ENCODE measurements at places on chromosomes 1 and 21. TPM values are rescaled to one million over a fixed set of nuclear protein-coding genes. Genes with fewer than 3 reads are reported as not detected.

DNA sequence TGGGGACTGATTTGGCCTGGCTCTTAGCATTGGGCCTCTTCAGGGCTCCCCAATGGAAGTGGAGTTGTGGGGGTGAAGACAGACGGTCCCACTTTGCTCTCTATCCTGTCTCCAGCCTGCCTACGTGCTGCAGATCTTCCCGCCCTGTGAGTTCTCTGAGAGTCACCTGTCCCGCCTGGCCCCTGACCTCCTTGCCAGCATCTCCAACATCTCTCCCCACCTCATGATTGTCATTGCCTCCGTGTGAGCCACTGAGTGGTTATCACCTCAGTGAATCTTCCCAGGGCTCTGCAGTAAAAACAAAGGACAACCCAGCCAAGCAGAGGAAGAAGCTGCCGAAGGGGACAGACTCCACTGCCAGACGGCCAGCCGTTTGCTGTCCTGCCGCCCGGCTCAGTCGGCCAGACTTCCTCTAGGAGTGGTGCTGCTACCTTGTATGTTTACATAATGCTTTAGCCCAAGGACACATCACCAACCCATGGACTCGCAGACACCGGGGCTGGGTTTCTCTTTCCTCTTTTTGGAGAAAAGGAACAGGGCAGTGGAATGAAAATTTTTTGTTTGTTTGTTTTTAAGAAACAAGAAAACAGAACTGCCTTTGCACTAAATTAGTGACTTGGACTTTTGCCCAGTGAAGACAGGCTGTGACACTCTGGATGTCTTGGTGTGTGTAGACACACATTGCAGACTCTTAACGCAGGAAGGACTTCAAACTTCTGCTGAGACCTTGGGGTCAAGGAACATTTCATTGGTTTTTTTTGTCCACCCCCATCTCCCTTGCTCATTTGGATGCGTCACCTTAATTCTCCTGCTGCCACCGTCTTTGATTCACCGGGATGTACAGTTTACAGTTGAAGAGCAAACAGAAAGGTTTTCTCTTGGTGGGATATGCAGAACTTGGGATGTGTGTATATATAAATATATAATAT is 36.5 kb downstream of the ZBTB17 start:
- H3K36me3 ChIP-seq = no peaks in the 10 kb centered on the region
- no peak overlapping the region for H3K27ac ChIP-seq
- no peak for DNase-seq
- no peaks in the 10 kb centered on the region for H3K4me1 ChIP-seq
- H3K4me3 ChIP-seq = no peak overlapping the region

GRCh38 chr1:185137896-185138545 is 18.7 kb downstream of the TRMT1L start:
- no peak overlapping the region for H3K4me3 ChIP-seq
- no peak for DNase-seq
- H3K36me3 ChIP-seq = peaks cover 12% of the 10 kb centered on the region
- H3K27me3 ChIP-seq = no peaks in the 10 kb centered on the region
- no peak overlapping the region for H3K27ac ChIP-seq
- no peaks in the 10 kb centered on the region for H3K4me1 ChIP-seq

DNA sequence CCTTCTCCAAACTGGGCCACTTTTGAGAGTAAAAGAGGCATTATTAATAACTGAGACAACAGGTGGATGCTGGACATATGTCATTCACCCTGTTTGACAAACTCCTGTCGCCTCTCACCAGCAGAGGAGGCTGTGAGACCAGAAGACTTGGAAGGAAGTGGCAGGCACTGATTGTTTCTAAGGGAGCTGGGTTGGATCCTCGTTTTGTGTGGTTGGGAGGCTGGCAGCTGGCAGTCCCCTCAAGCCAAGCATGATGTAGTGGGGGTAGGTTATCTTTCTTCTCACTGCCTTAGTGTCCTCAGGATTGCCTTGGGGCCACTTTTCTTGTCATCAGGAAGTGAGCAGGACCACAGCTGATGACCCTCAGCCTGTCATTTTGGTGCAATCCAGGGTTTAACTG is 86.5 kb upstream of the KCNJ15 start:
- H3K4me3 ChIP-seq = no peak overlapping the region
- peaks cover 7% of the 10 kb centered on the region for H3K27me3 ChIP-seq
- DNase-seq = no peak
- H3K27ac ChIP-seq = no peak overlapping the region
- no peaks in the 10 kb centered on the region for H3K4me1 ChIP-seq

TSSK3 gene
- 3.9 TPM for total RNA-seq

DNA sequence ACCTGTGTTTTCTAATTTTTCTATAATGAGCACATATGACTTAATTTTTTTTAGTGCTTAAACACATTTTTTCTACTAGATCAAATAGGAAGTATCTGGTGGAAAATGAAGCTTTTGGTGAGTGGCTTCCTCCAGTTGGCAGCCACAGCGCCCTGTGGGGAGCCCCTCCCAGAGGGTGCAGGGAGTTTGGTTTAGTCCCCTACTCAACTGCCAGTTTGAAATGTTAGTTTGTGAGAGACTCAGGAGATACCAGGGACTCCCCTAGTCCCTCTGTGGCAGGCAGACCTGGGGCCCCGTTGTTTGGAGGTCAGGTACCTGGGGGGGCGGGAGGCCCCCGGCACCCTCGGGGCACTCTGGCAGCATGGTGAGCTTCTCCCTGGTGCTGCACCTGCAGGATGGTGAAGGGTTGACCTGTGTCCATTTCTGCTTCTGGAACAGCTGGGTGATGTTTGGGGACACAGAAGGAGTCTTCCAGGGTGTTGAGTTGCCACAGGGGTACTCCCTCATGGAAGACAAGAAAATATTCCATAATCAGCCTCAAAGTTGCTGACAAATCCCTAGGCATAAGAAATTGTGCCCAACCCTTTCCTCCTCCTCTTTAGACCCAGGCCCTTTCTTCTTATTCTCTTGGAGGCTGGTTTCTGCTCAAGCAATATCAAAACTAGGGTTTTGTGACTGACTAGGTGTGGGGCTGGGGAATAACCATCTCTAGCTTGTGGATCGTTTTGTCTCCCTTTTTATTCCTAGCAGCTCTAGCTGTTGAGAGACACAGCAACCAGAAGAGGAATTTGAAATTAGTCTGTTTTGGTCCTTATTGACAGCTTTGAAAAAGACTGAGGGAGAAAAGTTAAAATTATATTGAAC is 91.6 kb downstream of the ABCA4 start:
- H3K27me3 ChIP-seq = no peaks in the 10 kb centered on the region
- no peak overlapping the region for H3K27ac ChIP-seq
- no peak overlapping the region for H3K4me3 ChIP-seq
- DNase-seq = no peak

PADI4 gene
- 7.7 TPM for total RNA-seq

AZIN2 gene
- total RNA-seq = 7.3 TPM

CAMK2N1 gene
- total RNA-seq = 44.6 TPM

SPRR5 gene
- total RNA-seq = not detected

GRCh38 chr21:27024301-27024700 is 57.4 kb upstream of the ADAMTS5 start:
- no peaks in the 10 kb centered on the region for H3K4me1 ChIP-seq
- H3K4me3 ChIP-seq = no peak overlapping the region
- no peak overlapping the region for H3K27ac ChIP-seq
- no peaks in the 10 kb centered on the region for H3K27me3 ChIP-seq

GPR3 gene
- total RNA-seq = 0.98 TPM

CELA2B gene
- total RNA-seq = not detected

HCRTR1 gene
- total RNA-seq = not detected

All from PC-9 (cell line).